ENCODE measurements at places on chromosomes 6 and 20.

- DNase-seq: no peak
Observed at GRCh38 chr6:55567558-55567957, 11.4 kb downstream of the HMGCLL1 start.

DNA sequence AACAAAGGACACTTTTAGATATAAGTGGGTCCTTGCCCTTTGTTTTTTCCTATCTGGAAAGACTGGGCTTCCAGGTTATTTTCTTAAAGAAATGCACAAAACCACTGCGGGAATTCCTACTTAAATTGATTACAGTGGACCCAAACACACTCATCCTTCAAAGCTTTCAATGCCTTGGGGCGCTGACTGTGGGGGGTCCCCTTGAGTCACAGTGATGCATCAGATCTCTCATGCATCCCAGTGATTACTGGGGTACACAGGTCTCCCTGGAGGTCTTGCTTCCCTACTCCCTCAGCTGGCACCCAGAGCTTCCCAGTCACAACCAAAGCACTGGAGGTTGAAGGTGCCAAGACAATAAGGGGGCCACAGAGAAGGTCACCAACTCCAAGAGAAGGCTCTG lies 20.7 kb downstream of the ABHD12 start:
- DNase-seq: no peak

GRCh38 chr6:143196525-143197225 lies 136.0 kb downstream of the AIG1 start:
- DNase-seq: no peak

DNA sequence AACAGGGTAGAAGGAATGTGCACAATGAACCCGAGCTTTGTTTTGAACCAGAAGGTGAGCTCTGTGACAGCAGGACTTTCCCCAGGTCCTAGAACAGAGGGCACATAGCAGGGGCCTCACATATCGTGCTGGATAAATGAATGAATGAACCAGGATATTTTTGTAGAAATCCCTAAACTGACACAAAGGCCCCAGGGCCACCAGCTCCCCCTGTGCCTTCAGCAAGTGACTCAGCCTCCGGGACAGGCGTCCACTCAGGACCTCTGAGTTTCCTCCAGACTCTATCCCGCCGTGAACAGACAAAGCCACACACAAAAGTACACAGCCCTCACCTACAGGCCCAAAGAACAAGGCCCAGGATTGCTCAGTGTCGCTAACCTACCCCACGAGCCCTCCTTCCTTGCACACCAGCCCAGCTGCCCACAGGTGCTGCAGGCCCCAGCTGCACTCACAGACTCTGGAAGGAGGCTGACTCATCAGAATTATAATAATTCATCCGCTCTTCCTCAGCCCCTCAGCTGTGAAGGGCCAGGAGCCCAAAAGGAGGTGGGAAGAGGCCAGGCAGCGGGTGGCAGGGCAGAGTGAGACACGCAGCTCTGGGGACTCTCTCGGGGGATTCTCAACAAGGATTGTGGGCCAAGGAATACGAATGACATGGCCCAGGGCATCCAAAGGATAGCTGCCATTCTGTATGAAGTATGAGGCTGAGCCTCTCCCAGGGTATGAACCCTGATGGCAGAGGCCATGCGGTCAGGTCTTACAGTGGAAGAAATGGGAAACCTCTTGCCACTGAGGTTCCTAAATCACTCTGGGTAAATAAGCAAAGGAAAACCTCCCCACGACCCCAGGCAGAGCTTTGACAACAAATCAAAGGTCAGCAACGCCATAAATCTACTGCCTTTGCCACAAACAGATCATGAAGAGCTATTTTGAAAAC lies 40.9 kb downstream of the SUMO4 start:
- DNase-seq: no peak
